ENCODE measurements at places on chromosomes 4 and X. TPM values are rescaled to one million over a fixed set of nuclear protein-coding genes. Genes with fewer than 3 reads are reported as not detected.

DNA sequence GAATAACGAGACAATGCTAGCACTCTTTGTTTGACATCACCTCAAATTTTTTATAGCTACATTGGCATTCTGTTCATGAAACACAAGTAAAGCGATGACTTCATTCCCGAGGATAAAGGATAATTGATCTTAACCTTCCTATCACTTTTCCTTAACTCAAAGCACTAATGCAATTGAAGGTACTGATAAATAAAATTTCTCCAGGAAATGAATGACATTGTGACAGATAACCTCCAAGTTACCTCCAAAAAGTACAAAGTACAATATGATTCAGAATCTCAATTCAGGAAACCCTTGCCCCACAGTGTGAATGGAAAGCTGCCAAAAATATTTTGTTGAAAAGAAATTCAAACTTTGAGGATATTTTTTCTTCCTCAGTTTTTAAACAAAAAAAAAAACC, 1.8 kb downstream of the PRSS12 start:
- DNase-seq: no peak

GRCh38 chr4:139556724-139557555, 921 bp upstream of the SETD7 start:
- DNase-seq: peak; percentile 57

DNA sequence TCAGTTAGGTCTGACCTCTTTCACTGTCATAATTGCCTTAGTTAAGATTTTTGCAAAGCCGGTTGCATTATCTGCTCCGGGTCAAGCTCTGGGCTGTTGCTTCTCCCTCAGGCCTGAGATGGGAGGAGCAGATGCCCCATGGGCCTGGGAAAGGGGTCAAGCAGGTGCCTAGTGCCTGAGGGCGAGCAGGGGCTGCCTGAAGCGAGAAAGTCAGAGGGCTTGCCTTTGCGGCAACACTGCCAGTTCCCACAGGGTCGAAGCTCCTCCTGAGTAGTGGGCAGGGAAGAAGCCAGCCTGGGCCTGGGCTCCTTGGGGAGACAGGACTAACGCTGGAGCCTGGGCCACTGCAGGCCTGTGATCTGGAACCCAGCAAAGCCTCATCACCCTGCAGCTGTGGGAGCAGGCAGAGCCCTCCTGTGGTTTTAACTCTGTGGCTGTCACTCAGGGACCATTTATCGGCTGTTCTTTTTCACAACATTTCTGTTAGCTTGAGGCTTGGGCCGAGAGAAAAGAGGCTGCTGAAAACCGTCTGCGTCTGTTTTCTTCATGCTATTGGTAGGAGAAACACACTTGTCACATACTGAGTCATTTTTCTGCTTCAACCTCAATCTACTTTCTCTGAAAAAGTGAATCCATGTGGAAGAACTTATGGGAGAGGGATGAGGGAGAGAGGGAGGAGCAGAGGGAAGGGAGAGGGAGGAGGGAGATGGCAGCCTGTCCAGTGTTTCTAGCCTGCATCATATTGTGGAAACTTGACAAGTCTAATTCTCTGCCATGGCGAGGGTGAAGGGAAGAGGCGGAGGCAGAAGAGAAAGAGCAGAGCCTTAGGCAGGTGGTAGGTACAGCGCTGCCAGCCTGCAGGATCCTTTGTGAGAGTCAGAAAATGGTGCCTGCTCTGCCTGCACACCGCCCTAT, 68.4 kb downstream of the RHOH start:
- DNase-seq: no peak

DNA sequence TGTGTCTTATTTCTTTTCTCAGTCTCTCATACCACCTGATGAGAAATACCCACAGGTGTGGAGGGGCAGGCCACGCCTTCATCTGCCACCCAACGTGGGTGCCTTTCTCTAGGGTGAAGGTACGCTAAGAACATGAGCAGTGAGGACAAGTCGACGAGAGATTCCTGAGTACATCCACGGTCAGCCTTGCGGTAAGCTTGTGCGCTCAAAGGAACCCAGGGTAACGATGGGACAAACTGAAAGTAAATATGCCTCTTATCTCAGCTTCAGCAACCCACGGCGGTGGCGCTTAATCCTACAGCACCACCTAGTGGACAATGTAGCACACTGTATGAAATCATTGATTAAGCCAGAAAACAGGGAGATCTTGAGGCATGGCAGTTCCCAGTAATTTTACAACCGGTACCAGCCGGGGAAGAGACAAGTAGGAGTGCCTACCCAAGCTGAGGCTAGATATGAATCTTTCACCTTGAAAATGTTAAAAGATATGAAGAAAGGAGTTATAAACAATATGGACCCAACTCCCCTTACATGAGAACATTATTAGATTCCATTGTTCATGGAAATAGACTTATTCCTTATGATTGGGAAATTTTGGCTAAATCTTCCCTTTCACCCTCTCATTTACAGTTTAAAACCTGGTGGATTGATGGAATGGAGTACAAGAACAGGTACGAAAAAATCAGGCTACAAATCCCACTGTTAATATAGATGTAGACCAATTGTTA, 63.0 kb downstream of the ZNF732 start:
- peak; percentile 47 for DNase-seq

DNA sequence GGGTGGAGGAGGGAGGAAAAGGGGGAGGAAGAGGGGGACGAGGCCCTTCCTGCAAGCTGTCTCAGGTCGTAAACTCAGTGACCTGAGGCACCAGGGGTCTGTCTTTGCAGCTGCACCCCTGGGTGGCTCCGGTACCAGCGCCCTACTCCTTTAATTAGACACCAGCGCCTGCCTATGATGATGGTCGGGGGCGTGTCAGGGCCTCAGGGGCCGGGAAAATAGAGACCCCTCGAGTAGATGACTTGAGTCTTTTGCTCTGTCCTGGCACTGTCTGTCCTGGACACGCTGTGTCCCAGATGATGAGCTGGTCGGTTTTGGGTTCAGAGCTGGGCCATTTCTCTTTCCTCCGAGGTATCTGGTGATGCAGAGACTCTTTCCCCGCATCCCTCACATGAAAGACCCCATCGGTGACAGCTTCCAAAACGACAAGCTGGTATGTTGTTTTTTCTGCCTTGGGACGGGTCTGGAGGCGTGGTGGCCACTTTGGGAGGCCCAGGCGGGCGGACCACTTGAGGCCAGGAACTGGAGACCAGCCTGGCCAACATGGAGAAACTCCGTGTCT, 11.2 kb downstream of the SLC25A6 start:
- no peak for DNase-seq

DNA sequence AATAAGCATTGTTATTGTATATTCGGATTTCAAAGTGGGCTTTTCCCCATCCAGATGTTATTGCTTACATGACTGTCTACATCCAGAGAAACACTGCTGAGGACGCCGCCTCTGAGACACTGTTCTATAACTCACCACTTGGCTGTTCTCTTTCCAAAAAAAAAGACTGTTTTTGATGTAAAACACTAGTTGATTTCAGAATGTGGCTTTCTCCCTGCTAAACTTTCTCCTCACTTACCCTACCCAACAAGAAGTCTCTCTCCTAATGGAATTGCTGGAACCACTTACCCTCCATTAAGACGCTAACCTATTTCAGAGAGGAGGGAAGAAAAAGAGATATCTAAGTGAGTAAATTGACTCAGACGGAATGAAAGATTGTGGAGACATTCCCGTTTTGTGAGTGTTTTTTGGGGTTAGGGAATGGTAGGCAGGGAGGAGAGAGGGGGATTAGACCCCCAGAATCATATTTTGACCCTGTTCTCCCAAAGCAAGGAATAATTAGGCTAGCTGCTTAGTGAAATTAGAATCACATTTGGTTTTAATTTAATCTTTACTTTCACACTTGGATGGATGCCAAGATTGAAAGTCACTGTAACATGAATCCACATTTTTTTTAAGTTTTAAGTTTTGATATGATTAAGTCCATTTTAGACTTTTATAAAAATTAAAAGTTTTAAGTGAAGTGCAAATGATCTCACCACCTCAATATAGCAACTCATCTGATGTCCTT, 174.9 kb downstream of the CHIC2 start:
- DNase-seq: no peak

DNA sequence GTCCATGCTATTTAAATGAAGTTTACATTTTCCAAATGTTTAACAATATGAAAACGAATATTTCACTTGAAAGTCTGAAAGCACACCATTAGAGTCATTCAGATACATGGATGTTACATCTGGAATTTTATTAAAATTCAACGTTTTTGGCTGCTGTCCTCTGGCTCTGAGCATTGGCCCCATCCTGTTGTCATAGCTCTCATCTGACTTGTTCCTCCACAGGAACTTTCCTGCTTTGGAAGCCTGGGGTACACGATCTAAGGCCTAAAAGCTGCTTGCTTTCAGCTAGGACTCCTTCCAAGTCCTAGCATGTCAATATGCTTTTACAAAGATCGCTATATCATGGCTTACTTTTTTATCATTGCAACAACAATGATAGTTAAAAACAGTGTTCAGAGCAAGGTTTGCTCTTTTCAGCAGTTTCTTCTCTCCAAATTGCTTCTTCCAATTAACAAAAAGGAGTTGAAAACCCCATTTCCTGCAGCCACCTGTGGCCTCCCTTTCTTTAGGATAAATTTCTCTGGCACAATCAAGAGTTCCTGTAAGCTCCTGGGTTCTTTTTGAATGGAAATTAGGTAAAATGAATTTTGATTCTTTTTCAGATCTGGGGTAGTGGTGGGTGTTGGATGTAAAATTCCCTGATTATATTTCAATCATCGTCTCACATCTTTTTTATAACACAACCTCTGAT, 413.4 kb upstream of the AGA start:
- DNase-seq: no peak

- no peak for DNase-seq
Observed at GRCh38 chrX:116975517-116975916, 512.7 kb upstream of the CT83 start.

DNA sequence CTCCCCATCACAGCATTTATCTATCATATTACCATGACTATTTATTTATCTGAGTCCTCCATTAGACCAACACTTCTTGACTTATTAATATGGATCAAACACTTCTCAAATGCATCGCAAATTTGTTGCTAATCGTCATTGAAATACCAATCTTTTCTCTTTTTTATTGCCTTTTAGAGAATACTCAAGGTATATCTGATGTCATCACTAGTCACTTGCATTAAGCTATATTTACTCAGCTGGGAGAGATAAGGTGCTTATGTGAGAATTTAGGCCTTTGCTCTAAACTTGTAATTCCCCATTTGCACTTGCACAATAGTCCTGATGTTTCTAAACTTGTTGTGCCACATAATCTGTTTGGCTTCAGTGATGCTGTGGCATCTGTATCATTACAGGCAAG, 95.0 kb downstream of the RASGEF1B start:
- DNase-seq: no peak

GRCh38 chrX:107871136-107871535, 45.5 kb downstream of the MID2 start:
- no peak for DNase-seq

DNA sequence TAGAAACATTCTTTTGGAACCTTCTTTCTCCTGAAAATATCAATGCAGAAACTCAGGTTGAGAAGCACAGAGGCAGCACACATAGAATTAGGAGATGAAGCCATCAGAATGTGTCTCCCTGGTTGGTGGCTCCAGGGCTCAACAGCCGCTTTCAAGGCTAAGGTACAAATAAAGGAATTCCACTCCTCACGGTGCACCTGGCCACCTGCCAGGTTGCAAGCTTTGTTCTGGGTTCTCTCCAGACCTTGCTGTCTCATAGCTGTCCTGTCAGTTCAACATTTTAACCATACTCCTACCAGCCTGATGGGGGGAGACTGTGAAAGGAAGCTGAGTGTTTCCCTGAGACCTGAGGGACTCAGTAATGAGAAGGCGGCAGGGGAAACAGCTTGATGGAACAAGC, 96.3 kb upstream of the HPF1 start:
- DNase-seq: no peak

GRCh38 chr4:1041147-1041935, 29.9 kb downstream of the FGFRL1 start:
- DNase-seq: no peak

- no peak for DNase-seq
Observed at GRCh38 chr4:110306303-110306702, 107.9 kb upstream of the ELOVL6 start.

DNA sequence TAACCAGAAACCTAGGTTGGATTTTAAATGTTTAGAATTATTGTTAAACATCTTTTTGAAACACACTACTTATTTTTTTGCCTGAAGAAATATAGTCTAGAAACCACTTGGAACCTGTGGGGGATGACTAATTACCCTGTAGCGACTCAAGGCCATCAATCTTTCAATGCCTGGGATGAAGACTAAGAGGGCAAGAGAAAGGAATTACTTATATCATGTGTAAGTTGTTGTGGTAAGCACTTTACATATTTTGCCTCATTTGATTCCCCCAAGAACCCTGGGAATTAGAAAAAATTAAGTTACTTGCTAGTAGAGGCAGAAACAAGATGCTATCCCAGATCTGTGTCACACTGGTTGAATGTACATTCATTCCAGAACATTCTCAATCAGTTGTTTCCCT, 170.9 kb upstream of the GRIA3 start:
- no peak for DNase-seq

DNA sequence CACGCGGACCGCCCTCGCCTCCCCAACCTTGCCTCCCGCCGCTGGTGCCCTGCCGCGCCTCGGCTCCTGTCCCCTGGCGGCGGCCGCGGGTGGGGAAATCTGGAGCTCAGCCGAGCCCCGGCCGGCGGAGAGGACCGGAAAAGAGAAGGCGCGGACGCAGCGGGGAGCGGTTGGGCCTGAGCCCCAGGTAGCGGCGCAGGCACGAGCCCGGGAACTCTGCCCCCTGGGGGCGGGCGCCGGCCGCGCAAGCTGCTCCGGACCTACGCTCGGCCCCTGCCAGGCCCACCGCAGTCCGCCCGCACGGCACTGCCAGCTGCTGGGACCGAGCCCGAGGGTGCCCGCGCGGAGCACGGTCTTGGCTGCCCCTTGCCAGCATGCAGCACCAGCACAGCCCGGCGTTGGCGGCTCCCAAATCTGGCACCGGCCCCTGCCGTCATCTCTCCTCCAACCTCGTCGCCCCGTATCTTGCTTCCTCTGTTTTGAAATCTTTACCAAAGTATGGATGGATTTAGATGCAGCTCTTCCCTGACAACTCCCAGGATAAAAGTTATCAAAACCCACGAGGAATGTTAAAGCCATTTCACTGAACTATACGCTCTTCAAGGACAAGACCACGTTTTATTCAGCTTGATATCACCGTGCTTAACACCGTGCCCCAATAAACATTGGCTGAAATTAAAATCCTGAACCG, at the start of gene PRSS12:
Gene PRSS12, minus strand, starts transcription at position 161 of the 691 bp plus-strand sequence. CDS start 283 bp downstream, outside the sequence.
- DNase-seq: no peak

DNA sequence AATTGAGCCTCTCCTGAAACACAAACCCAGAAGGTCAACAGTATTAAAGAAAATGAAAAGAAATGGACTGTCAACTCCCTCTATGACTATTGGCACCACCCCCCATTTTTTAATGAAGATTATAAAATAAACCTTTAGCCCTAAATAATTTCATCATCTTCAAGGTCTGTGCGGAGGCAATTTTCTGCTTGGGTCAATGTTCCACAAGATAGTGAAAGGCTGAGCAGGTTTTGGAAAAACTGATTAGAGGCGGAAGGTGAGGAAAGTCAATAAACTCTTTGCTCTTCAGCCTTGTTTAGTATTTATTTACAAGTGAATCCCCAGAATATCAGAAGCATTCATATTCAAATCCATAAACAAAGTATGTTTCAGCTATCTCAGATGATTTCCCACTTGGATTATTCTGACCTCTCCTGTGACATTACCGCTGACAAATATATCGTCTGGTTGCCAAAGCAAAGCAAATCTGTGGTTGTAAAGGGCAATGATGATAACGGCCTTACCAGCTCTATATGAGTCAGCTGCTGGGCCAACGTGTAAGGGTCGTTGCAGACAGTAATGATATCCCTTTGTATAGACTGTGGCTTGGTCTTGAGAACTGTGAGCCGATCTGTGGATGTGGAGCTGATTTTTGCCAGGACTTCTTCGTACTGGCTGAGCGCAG, 24.0 kb downstream of the RASGEF1B start:
- DNase-seq: no peak

TMEM271 gene
- 18.6 TPM for total RNA-seq

SUPT20HL1 gene
- not detected for total RNA-seq

TCEAL5 gene
- 41.7 TPM for total RNA-seq

EDA2R gene
- 2.5 TPM for total RNA-seq

VEGFC gene
- total RNA-seq: 2.4 TPM
